ENCODE measurements at places on chromosomes 7 and 10.

DNA sequence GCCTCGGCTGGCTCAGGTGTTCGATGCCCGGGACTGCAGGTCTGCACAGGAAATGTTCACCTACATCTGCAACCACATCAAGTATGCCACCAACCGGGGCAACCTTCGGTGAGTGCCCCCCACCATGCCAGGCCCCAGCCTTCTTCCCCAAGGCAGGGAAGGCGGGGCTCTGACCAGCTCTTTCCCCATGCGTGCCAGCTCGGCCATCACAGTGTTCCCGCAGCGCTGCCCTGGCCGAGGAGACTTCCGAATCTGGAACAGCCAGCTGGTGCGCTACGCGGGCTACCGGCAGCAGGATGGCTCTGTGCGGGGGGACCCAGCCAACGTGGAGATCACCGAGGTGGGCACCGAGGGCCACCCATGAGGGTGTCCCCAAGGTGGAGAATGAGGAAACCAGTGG is 7.5 kb downstream of the NOS3 start:
- no peak for DNase-seq

DNA sequence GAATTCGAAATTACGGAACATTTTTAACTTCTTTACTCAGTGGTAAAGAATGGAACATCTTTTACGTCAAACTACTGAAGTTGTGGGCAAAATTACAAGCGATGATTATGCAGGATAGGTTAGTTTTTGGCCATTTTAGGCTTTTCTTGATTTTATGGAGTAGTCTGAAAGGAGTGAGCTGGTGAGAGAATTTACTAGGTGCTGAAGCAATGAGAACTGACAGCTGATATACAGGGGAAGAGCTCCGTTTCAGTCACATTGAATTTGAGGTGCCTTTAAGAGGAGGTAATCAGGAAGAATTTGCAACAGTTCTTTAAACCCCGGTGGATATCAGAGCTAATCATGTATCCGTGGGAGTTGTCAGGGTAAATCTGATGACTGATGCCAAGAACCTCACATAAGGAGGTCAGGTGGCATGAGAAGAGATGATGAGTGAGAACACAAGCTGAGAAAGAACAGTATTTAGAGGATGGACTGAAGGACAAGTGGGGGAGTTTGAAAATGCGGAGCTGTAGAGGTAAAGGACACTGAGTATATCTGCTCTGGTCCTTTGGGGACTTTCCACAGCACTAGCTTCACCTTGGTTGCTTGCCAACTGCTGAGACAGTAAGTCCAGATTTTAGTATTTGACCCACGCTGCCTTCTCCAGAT is 104.3 kb downstream of the AHR start:
- DNase-seq, result peak; percentile 11

GRCh38 chr10:46050941-46051623 is 5.0 kb upstream of the MSMB start:
- no peak for DNase-seq

GRCh38 chr10:110577056-110577455 is 9.6 kb downstream of the SMC3 start:
- no peak for DNase-seq

DNA sequence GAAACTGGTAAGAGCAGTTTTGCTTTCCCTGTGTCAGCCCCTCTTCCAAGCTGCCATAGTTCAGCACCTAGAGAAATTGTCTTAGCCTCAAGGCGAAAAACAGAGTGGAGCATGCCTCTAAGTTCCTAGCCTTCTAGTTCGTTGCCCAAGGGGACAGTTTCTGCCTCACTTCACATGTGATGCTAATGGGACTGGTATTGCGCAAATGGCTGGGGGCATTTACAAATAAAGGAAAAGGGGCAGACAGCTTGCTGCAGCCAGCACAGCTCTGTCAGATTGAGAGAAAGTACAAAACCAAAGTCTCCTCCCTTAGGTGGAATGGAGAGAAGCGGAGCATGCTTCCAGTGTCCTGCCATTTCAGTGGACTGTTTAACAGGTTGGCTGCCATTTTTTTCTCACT is 567.7 kb downstream of the ETV1 start:
- DNase-seq, result no peak

- no peak for DNase-seq
These were observed 132.0 kb upstream of the MDFIC start for GRCh38 chr7:114789871-114790311.
